ENCODE measurements at places on chromosomes 11 and 22. TPM values are rescaled to one million over a fixed set of nuclear protein-coding genes. Genes with fewer than 3 reads are reported as not detected.

The AGBL2 gene
- 1.7 TPM for total RNA-seq

DNA sequence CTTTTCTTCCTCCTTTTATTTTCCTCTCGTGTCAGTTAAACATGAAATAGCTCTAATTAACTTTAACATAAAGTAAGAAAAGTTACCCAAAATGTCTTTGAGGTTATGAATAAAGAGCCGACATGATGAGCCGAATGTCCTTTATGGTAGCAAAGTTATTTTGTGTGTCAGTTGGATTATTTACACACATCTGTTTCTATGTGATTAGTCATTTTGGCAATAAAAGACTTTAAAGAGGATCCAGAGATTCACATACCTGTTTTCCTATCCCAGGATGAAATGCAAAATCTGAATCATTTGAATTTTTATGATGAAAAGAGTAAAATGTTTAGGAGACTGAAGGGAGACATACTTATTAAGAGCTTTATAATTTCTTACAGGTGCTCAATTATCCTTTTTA lies 34.0 kb upstream of the TECTA start:
- H3K36me3 ChIP-seq, result peaks cover 4% of the 10 kb centered on the region
- DNase-seq, result no peak
- no peak overlapping the region for H3K4me3 ChIP-seq
- H3K4me1 ChIP-seq, result peaks cover 6% of the 10 kb centered on the region
- no peak overlapping the region for H3K27ac ChIP-seq

GRCh38 chr11:105312266-105312665 lies 172.7 kb upstream of the CARD18 start:
- no peak overlapping the region for H3K4me3 ChIP-seq
- no peak overlapping the region for H3K27ac ChIP-seq
- no peak for DNase-seq
- no peaks in the 10 kb centered on the region for H3K27me3 ChIP-seq
- H3K4me1 ChIP-seq, result no peaks in the 10 kb centered on the region
- H3K36me3 ChIP-seq, result no peaks in the 10 kb centered on the region

DNA sequence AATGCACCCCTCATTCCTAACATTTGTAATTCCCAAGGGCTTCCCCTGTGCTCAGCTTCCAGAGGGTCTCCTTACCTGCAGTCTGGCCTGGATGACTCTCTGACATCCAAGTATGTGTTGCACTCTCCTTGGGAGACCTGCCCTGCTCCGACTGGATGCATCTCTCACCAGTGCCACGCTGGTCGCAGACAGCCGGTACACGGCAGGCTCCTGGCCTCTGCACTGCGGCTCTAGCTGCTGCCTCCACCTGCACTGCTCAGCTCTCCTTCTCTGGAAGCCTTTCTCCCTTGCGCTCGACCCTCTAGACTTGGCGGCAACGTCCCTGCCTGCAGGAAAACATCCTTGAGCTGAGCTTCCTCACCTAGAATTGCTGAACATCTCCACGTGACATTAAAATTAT lies 685.9 kb downstream of the BRD1 start:
- H3K4me3 ChIP-seq, result no peak overlapping the region
- H3K36me3 ChIP-seq, result peaks cover 25% of the 10 kb centered on the region
- H3K4me1 ChIP-seq, result no peaks in the 10 kb centered on the region
- no peak for DNase-seq

DNA sequence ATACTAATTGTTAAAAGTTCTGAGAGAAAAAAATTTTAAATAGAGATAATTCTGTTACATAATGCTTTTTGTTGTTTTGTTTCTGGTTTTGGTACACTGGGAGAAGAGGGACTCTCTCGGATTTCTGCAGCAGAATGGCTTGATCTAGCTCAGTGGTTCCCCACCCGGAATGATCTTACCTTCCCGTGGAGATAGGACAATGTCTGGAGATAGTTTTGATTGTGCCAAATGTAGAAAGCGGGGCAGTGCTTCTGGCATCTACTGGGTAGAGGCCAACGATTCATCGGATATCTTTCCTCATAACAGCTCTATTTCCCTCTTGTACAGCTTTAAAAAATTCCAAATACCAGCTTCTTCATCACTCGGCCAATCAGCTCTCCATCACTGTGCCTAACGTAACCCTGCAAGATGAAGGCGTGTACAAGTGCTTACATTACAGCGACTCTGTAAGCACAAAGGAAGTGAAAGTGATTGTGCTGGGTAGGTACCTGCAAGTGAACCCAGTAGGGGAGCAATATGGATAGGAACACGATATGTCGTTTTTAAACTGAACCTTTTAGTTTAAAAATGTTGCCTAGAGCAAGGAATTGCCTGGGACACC lies 13.2 kb downstream of the CRTAM start:
- no peak overlapping the region for H3K27ac ChIP-seq
- no peaks in the 10 kb centered on the region for H3K27me3 ChIP-seq
- no peaks in the 10 kb centered on the region for H3K36me3 ChIP-seq
- no peak overlapping the region for H3K4me3 ChIP-seq
- DNase-seq, result no peak

GRCh38 chr11:113396690-113397089 lies 9.1 kb downstream of the ANKK1 start:
- peaks cover 5% of the 10 kb centered on the region for H3K4me1 ChIP-seq
- no peaks in the 10 kb centered on the region for H3K36me3 ChIP-seq
- no peak for DNase-seq
- H3K4me3 ChIP-seq, result no peak overlapping the region
